Motor neuron (in vitro differentiated cells): ENCODE measurements at places on chromosomes 1 and 21. TPM values are rescaled to one million over a fixed set of nuclear protein-coding genes. Genes with fewer than 3 reads are reported as not detected.

DNA sequence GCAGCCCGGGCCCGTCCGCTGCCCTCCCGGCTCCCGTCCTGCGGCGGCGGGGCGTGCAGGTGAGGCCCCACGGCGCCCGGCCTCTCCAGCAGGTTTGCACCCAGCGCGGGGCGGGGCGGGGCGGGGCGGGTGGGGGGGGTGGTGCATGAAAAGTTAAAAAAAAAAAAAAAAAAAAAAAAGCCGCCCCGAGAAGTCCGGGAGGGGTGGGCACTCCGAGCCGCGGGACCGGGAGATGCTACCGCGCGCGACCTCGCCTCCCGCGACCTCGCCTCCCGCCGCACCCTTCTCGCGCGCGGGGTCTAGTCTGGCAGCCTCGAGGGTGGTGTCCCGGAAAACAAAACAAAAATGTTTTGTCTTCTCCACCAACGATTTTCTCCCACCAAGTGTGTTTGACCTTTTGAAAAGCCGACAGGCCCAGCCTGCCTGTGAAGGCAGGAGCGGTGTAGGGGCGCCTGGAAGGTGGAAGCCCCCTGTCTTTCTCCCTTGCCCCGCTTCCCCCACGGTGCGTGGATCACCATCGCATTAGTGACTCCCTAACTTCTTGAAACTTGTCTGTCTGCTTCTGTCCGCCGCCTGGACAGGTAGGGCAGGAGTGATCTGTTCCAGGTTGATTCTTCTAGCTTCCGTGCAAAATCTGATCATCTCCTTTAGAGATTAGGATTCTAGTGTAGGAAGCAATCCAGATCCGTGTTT lies 569 bp downstream of the RCAN3 start:
- no peak for ATAC-seq

GRCh38 chr21:36710729-36711048 lies 11.8 kb downstream of the SIM2 start:
- ATAC-seq = no peak

DNA sequence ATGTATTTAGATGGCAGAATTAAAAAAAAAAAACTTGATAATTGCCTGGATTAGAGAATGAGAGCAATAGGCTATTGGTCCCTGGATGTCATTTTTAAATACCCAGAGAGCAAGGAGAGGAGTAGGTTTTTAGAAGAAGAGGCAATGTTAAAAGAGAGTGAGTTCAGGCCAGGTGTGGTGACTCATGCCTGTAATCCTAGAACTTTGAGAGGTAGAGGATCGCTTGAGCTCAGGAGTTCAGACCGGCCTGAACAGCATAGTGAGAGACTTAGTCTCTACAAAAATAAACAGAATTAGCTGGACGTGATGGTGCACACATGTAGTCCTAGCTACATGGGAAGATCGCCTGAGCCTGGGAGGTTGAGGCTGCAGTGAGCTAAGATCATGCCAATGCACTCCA lies 15.9 kb upstream of the MUTYH start:
- ATAC-seq = no peak

DNA sequence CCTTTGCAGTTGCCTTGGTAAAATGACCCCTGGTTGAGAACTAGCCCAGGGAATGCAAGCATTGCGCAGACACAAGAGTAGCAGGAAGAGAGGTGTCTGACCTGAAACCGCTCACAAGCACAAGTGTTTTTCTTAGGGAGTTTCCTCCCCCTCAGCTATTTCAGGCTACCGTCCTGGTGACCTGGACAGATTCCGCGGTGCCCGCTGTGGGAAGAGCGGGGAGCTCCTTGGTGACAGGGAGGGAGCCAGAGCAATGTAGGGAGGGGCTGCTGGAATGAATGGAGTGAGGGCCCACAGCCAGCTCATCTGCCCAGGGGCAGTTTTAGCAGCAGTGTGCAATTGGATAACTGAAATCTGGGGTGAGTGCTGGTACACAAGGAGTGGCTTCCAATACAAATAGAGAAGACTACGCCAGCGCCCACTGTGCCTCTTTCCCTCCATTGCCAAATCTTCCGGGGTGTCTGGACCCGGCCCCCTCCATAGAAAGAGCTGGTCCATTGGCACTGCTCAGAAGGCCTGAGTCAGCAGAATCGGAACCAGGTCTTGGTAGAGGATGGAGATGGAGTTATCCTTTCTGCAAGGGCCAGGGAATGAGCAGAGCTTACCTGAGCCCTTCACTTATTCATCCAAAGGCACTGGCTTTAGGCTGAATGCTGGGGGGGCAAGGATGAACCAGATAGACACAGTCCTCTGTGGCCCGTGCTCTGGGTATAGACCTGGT lies 82.8 kb downstream of the TRABD2B start:
- ATAC-seq = peak; percentile 60

Gene CNKSR1
- total RNA-seq = 3.1 and 3.3 TPM in 2 replicates

Gene LDLRAD1
- total RNA-seq = 0.31 TPM in 1 of 2 replicates, not detected in the other
